ENCODE measurements at places on chromosomes 11 and 22.

GRCh38 chr11:106601684-106602297, 416.5 kb downstream of the GUCY1A2 start:
- DNase-seq = no peak

- no peak for DNase-seq
Observed at GRCh38 chr11:15958910-15959309, 397.4 kb downstream of the SOX6 start.

DNA sequence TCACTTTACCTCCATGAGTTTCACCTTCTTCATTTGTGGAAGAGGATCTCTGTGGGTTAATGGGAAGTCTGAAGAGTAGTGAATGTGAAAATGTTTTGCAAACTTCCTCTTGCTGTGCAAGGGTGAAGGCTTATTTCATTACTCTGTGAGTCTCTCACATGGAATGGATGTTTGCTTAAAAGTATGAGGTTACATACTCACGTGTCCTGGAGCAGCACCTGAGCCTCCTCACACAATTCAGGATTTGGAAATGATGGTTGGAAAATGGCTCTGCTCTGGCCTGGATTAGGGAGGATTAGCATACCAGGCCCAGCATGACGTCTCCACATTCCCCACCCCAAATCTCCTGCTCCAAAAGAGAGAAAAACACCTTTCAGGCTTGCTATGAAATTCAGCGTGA, 4.8 kb downstream of the GRAMD1B start:
- DNase-seq = no peak

GRCh38 chr11:24934733-24935439, 438.0 kb downstream of the LUZP2 start:
- no peak for DNase-seq

DNA sequence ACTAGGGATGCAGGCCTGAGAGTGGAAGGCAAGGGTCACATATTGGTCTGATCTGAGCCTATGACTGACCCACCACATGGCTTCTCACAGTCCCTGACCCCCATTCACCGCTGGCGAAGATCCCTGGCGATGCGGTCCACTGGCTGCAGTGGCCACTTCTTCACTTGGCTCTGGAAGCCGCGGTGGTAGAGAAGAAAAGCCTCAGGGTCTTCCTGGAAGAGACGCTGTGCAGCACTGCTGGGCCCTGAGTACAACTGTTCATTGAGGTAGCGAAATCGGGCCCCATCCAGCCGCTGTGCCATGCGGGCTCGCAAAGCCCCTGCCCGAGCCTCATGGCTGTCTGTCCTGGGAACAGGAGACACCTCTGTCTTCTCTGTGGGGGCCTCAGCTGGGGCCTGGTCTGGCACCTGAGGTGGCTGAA, 2.4 kb downstream of the RRP8 start:
- no peak for DNase-seq

DNA sequence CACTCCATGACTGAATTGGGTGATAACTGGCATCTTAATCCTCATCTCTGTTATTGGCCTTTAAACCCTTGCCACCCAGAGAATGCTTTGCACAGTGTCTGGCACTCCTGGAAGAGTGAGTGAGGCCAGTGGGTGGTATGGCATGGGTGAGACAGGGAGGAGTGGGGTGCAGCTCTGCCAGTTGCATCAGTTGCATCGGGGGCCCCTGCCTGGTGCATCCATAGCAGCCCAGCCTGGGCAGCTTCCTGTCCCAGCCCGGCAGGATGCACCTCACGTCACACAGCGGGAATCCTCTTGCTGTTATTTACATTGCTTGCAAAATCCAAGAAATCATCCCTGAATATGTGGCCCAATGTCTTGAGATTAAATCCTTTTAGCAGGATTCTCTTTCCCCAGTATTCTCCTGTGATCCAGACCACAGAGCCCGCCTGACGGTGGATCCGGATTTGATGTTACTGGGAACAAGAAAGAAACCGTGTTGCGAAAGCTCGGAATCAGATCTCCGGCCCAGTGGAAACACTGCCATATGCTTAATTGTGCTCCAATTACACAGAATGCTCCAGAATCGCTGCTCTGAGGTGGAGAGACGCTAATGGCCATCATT, 37.6 kb upstream of the MN1 start:
- no peak for DNase-seq

GRCh38 chr11:119678351-119678750, 50.6 kb downstream of the NECTIN1 start:
- no peak for DNase-seq

DNA sequence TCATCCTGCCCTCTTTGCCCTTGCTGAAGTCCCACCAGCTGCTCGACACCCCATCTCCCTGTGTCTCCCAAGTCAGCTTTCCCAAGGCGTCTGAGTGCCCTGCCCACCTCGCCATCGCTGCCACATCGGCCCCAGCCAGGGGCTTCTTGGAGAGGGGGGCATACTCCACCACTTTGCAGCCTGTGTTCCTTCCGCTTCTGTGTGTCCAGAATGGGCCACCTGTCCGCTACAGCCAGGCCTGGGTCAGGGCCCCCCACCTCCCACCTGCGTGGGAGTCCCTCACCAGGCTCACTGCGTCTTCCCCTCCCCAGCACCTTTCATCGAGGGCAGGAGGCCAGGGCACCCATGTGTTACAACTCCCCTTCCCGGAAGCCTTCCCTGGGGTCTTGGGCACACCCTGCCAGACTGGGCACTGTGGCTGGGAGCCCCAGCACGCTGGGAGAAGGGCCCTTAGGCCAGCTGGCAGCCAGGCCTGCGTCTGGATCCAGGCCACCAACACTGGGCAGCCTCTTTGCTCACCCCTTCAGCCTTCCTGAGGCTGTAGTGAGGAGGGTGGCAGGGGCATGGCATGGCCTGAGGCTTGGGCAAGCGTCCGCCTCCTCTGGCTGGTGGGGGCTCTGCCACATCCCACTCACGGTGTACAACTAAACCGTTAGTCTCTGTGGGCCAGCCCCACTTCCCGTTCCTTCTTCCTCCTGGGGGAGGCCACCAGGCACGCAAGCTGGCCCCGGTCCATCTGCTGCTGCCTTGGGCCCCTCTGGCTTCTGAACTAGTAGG, 13.4 kb downstream of the CPT1A start:
- DNase-seq = no peak

DNA sequence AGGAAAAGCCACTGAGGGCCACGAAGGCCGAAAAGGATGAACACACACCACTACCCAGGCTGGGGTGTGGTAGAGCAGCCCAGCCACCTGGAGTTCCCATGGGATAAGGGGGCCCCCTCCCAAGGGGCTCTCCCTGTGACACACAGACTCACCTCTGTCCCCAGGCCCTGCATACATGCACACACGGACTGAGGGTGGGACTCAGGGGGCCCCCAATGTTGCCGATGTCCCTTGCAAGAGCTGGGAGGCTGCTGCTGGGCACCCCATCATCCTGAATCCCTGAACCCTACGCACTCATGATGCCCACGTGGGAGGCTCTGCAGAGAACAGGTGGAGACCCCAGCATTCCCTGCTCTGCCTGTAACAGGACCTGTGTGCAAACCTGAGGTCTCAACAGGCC, 14.5 kb downstream of the SHANK2 start:
- DNase-seq = no peak

DNA sequence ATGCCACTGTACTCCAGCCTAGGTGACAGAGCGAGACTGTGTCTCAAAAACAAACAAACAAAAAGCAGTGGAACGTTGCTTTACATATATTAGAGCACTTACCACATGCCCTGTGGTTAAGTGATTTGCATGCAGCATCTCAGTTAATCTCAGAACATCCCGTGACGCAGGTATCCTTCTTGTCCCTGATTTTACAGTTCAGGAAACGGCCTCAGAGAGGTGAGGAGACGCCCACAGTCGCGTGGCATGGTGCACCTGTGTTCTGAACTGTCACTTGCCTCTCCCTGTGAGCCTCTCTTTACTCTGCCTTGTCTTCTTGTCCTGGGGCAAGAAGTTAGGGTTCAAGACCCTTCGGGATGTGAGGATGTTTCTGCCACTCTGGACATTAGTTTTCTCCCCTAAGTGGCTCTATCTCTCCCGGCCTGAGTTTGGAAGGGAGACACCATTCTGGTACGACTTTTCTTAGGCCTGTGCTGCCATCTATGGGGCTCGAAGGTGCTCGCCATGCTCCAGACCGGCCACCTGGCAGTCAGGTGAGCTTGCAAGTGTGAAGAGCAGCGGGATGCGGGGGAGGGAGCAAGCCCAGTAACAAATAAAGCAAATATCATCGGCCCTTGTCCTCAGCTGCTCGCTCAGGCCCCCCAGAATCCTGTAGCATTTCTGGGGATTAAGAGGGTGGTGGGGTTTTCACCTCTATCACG, 25.6 kb downstream of the YWHAH start:
- peak; percentile 52 for DNase-seq

GRCh38 chr11:46360878-46361277, 13.6 kb downstream of the DGKZ start:
- no peak for DNase-seq

DNA sequence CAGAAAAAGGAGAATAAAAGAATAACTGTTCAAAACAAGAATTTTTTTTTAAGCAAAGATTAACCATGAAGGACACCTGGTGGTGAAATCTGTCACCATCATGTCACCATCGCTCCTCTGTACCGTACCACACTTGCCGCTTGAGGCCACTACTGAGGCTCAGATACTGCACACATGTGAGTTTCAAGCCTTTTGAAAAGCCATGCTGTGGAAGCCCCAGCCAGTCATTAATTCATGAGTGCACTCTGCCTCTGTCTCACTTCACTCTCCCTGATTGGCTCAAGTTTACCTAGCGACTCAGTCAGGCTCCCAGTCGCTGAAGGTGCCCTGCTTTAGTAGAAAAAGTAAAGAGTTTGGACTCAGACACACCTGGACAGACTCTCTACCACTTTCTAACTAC, 6.6 kb upstream of the MS4A12 start:
- peak; percentile 26 for DNase-seq

DNA sequence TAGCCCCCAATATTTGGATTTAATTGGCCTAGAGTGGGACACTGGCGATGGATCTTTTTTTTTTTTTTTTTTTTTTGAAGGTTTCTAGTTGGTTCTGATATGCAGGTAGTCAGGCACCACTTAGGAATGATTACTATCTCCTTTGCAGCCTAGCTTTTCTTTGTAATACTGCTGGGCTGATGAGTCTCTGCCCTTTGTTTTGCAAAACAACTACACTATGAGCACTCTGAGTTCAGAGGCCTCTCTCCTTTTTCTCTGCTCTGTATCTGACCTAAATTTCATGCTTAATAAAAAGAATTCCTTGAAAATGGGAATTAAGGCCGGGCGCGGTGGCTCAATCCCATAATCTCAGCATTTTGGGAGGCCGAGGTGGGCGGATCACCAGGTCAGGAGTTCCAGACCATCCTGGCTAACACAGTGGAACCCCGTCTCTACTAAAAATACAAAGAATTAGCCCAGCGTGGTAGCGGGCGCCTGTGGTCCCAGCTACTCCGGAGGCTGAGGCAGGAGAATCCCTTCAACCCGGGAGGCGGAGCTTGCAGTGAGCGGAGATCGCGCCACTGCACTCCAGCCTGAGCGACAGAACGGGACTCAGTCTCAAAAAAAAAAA, 1312.3 kb downstream of the FAM181B start:
- no peak for DNase-seq

DNA sequence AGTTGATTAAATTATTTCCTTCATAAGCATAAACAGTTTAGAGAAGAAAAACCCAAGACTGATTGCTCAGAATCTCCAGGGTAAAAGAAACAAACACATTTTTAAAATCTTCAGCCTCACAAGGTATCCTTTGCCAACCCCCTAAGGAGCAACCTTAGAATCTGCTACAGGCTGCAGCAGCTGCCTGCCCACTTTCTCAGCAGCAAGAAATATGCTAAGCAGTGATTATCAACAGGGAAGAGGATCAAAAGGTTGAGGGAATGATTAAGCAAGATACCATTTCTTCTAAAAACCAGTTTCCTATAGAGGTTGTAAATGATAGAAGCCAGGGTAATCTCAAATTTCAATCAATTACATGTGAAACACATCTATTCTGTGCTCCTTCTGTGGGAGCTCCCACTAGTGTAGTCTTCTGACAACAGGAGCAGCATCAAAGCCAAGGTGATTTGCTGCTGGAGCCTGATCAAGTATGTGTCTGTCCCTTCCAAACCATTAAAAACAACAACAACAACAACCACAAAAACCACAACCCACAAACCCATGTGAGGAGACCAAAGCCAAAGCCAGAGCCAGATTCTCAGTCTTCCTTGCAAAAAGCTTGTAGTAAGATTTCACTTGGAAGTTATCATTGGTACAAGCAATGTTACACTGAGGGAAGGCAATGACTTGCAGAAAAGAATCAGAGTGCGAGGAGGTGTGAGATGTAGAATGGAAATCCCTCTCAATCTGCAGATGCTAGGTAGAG, 761.2 kb downstream of the DLG2 start:
- DNase-seq = no peak
